ENCODE measurements at places on chromosomes 5 and 9.

DNA sequence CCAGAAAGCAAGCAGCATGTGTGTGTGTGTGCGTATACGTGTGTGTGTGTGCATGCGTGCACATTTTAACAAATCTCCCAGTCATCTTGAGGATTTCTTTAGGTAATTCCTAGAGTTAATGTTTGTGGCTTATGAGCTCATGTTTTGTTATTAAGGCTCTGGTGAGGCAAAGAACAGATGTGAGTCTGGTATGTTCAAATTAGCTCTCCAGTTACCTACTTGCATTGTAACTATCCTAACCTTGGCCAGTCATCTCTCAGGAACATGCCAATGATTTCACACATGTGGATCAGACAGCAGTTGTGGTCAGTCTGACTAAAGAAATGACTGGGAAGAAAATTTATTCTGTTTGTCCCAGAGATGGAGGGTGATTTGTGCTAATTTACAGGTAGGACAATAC is 163.1 kb downstream of the IZUMO3 start:
- DNase-seq = no peak

DNA sequence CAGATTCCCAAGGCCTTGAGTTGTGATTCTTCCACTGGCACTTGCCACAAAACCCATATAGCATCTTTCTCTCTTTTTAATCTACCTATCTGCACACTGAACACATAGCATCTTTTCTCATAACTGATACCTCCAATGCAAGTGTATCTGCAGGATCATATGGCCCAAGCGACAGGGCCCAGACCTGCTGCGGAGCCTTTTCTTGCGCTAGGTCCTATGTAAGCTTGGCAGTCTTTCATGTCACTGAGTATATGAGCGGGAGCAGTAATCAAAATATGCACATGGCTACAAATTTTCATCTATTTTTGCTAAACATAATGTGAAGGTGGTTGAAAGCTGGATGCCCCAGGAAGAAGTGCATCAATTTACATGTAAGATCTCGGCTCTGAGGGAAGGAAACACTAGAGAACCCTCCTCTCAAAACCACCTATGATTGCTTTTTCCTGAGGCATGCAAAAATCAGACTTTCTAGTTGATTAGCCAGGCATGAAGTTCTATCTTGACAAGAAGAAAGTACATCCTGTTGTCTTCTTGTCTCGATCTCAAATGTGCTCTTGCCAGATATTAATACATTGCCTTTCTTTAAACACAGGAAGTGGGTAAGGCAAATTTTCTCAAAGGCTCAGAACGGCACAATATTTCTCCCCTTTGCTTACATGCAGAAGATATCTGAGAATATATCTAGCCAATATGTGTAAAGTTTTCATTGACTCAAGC is 26.9 kb upstream of the CEMIP2 start:
- DNase-seq = no peak

DNA sequence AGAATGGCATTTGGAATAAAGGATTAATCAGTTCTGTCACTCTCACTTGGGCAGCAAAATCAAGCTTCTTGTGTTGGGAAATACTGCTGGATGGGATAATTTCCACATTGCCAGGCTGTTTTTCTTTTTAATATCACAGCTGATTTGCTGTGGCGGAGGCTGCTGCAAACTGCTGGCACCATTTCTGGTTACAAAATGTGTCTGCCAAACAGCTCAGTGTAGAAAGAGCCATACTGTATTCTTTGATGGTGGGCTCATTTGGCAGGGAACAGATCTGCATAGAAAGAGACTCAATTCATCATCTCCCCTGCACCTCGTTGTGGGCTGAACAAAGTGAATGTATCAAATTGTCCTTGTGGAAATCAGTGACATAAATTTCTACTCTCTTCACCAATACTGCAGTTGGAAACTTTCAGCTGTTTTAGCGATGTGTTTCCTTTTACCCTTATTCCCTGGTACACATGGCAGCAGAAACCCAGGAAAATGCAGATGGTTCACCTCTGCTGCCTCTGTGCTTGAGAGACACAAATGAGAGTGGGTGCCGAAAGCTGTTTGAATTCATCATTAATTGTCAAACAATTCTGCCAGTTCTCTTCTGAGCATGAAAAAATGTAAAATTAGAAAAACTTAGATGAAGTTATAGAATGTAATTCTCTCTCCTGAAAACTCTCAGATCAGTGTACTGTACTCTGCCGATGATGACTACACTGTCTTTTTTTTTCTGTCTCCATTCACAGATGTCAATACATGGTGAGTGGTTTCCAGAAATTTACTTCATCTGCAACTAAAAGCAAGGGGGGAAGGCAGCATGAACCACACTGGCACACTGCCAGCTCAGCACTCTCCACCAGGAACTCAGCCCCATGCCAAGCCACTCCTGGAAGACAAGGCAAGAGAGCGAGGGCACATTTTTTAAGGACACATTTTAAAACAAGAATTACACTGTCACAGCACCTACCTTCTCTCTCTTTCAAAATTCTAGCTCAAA is 75.0 kb downstream of the HMHB1 start:
- no peak for DNase-seq

DNA sequence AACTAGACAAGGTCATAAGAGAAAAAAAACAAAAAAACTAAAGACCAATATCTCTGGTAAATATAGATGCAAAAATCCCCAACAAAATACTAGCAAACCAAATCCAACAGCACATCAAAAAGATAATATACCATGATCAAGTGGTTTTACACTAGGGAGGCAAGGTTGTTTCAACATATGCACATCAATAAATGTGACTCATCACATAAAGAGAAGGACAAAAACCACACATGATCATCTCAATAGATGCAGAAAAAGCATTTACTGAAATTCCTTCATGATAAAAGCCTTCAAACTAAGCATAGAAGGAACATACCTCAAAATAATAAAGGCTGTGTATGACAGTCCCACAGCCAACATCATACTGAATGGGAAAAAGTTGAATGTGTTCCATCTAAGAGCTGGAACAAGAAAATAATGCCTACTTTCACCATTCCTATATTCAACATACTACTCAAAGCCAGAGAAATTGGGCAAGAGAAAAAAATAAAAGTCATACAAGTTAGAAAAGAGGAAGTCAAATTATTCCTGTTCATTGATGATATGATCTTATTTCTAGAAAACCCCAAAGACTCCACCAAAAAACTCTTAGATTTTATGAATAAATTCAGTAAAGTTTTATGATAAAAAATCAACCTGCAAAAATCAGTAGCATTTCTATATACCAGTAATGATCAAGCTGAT is 72.2 kb upstream of the FAM169A start:
- no peak for DNase-seq

DNA sequence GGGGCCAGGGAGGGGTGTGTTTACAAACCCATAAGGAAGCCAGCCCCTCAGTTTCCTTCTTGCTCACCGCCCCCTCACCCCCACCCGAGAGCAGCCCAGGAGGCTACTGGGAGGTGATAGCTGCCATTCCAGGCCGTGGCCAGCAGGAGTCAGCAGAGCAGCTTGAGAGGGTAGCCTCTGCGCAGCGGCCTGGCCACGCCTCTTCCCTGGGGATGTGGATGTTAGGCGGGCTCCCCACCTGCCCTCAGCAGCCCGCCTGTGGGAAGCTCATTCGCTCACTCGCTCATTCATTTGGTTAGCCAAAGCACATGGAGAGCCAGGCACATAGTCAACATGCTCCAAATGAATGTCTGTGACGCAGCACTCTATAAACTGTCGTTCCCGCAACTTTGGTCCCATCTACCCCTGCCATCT is 6.1 kb upstream of the DPM2 start:
- peak; percentile 59 for DNase-seq

DNA sequence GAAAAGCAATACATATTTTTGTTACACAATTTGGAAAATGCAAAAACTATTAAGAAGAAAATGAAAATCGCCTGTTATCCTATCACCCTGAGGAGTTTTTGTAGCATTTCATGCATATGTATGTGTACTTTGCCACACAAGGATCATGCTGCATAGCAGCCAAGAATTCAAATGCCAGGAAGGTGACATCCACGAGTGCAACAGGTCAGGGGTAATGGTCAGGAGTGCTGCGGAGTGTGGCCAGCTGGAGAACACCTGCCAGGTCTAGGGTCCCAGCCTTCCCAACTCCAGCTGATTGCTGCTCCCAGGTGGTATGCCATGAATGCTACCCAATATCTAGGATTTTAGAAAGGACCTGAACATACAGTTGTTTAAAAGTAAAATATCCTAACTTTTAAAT is 617.1 kb downstream of the PRELID2 start:
- DNase-seq = no peak

DNA sequence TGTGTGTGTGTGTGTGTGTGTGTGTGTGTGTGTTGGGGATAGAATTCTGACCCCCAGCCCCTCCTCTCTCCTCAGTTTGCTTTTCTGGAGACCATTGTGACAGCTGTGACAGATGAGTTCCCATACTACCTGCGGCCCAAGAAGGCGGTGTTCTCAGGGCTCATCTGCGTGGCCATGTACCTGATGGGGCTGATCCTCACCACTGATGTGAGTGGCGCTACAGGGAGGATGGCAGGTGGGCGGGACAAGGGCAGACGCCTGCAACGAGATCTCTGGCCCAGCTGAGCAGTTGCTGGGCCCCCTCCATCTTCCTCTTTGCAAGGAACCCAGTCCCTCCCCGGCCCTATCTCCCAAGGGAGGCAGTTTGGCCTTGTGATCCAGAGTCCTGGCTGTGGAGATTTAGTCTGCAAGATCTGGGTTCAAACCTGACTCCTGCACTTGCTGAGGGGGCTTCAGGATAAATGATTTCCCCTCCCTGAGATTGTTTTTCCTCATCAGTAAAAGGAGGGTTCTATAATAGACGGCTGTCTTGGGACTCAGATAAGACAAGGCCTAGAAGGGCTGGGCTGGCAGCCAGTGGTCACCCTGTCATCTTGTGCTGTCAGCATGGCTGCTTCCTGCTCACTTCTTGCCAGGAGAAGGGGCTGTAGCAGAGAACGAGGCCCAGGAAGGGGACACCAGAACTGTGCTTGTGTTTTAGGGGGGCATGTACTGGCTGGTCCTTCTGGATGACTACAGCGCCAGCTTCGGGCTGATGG is 14.1 kb downstream of the SLC6A7 start:
- no peak for DNase-seq

DNA sequence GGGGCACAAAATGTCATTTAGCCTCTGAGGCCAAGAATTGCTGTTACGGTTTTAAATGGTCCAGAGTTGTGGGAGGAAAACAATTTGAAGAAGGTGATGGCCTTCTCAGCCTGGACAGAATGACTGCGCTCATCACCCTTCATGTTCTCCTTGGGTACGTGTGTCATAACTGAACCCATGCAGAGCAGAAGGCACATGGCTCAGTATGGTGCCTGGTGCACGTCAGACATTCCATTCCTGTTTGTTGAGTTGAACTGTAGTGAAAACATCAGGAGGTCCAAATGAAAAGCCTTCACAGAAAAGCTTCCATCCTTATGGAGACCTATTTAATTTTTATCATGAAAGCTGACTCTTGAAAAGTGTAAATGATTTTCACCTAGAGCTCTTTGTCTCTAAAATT is 133.2 kb downstream of the CFAP90 start:
- DNase-seq = no peak

GRCh38 chr5:17680737-17681136 is 46.5 kb downstream of the TAF11L14 start:
- no peak for DNase-seq

GRCh38 chr5:180116077-180116999 is 44.8 kb upstream of the RNF130 start:
- DNase-seq = no peak

DNA sequence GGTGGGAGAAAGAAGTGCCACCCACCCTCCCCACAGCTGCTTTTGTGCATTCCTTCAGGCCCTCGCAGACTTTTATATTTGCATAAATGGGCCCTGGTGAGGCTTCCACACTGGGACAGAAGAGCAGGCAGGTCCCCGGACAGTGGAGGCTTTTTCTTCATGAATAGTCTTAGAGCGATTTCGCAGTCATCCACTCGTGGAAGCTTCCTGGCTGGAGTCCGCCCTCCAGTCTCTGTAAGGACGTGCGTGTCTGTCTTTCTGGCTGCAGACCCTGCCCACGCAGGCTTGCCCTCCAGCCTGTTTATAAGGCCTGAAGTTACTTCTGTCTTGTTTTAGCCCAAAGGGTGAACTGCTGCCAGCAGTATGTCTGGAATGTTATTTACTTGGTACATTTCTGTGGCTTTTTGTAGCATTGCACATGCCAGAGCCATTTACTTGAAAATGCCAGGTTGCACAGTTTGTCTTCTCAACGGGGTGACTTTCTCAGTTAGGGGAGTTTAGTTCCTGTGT is 195.7 kb downstream of the AOPEP start:
- DNase-seq = no peak

DNA sequence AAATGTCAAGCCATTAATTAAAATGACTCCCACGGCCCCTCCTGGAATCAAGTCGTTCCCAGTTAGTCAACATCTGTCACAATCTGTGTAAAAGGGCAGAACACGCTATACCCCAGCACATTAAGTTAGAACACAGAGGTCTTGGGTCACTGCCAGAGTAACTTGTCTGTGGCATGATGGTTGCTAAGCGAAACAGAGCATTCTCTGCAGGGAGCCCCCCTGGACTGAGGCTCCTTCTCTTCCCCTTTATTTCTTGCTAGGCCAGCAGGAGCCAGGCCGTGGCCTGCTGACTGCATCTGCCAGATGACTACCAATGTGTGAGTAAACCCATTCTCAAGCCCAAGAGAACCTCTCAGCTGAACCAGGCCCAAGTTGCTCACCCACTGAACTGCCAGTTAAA is 51.9 kb upstream of the ZBED3 start:
- no peak for DNase-seq

- no peak for DNase-seq
These were observed 59.1 kb downstream of the PSMB7 start for GRCh38 chr9:124355941-124356744.

DNA sequence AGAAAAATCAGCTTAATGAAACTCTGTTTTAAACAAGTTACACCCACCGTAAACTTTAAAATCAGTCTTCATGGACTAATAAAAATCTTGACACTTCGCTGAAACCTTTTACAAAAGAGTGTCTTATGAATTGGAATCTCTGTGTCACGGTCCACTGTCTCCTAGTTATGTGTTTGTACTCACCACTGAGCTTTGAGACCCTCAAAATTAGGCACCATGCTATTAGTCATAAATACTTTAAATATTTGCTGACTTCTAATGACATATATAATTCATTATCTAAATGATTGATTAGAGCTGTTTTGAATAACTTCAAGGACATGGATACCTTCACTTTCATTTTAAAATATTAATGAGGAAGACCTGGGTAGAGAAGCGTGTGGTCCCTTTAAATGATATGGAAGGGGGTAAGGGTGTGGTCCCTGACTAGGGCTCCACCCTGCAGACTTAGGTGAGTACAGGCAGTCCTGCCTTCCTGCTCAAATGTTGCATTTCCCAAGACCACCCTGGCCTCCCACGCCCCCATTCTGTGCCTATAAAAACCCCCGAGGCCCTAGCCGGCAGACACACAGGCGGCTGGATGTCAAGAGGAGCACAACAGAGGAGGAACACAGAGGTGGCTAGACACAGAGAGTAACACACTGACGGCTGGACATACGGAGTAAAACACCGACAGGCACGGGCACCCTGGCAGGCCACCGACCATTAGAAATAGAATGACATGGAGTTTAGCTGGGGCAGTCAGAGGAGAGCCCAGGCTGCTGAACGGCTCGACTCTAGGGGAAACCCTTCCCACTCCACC is 179.0 kb upstream of the CDH9 start:
- no peak for DNase-seq
